SIG-M5 (cell line): ENCODE measurements at places on chromosomes 5 and 9.

DNA sequence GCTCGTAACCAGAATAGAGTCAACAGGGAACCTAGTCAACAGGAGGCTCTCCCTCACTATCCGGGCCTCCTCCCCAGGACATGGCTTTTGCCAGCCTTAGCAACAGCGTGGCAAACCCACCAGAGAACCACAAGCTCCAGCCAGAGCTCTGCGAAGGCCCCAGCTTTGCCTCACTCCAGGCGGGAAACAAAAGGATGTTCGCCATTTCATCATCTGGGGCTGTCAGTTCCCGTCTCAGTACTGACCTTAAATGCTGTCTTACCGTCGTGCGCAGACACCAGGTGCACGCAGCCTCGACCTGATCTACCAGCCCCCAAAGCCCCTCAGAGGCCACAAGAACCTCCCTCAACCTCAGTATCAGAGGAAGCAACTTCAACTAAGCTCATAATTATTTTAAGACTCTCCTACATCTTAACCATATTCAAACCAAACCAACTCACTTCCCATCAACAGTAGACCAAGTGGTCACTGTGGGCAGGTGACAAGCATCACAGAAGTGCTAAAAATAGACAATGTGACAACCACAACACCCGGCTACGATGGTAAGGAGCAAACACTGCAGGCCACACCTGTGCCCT lies 71.4 kb downstream of the SEMA4D start:
- no peak for DNase-seq

- DNase-seq = no peak
These were observed 12.4 kb upstream of the CXXC5 start for GRCh38 chr5:139635606-139636206.

- DNase-seq = no peak
These were observed 186.2 kb downstream of the SNX18 start for GRCh38 chr5:54703565-54704255.

- DNase-seq = no peak
These were observed 54.1 kb downstream of the GDA start for GRCh38 chr9:72203205-72203803.

DNA sequence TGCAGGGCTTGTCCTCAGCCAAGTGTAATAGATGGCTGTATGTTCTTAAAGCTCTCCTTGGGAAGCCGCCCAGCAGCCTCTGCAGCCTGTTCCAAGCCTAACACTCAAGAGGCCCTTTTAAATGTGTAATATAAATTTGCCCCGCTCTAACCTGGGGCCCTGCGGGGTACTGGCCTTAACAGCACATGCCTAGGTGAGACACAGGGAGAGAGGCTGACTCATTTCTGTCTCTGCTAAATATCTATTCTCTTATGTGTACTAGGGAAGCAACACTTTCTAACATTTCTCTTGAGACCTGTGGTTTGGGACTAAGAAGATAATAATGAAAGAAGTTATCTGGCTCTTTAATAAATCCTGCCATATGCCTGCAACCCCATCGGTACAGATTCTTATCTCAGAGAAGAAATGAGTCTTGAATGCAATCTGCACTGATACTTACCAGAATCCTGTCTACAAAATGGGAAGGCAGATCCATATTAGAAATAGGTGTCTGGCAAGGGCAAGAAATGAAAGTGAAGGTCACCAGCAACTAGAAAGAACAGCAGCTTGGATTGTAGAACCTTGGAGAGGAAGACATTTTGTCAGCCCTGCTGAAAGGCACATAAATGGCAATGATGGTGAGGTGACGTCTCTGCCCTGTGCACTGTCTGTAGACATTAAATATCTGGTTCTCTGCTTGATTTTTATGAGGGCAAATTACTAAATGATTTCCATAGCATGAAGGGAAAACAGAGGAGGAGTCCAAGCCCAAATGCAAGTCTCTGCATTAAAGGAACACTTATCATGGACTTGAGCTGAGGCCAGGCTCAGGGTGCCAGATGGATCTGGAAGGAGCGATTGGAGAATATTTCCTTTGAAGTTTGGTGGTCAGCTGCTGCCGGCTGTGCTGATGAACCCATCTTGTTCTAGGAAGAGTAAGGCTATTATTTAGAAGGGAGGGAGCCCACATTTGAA lies 14.5 kb upstream of the TGFBI start:
- no peak for DNase-seq

- no peak for DNase-seq
These were observed 43.2 kb downstream of the BARX1 start for GRCh38 chr9:93911801-93912554.

DNA sequence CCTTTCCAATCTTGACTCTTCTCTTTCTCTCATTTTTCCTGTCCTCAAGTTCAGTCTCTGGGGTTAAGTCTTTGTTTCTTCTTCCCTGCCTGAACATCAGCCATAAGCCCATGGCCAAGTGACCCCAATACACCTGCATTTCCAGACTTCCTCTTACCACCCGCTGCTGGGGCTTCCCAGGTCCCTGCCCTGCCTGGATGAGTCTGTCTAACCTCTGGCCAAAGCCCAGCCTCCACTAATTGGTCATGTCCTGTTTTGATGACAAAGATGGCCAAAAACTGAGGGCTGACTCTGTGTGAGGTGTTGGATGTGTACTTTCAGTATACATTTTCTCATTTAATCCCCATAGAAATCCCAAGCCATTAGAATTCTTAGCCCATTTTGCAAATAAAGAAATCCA lies 47.3 kb downstream of the SH3TC2 start:
- no peak for DNase-seq

DNA sequence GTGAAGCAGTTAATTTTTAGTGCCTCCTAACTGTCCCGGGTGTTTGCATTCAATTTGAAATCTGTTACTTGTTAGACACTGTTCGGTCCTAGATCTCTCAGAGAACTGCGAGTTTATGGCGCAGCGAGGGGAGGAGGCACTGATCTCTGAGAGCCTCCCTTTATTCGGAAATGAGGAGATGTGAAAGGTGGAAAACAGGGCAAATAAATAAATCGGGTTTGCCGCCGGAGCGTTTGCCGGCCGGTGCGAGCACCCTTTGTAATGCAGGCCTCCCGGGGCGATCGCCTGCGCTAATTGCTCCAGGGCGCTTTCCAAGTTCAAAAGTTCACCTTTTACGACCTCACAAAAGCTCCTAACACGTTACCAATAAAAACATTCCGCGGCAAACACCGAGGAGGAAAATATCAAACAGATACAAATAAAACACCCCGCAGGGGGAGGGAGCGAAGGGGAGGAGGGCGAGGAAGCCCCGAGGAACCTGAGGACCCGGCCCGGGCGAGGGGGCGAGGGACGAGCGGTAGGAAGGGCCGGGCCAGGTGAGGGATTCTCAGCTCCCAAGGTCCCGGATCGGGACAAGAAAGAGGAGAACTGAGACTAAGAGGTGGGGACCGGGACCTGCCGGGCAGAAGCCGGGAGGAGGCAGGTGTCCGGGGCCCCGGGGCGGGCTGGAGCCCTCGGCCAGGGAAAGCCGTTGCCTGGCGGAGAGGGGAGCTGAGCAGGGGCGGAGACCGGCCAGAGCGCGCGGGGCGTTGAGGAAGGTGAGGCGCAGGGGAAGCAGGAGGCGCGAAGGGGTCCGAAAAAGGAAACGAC lies 1.4 kb downstream of the NR6A1 start:
- DNase-seq = no peak

DNA sequence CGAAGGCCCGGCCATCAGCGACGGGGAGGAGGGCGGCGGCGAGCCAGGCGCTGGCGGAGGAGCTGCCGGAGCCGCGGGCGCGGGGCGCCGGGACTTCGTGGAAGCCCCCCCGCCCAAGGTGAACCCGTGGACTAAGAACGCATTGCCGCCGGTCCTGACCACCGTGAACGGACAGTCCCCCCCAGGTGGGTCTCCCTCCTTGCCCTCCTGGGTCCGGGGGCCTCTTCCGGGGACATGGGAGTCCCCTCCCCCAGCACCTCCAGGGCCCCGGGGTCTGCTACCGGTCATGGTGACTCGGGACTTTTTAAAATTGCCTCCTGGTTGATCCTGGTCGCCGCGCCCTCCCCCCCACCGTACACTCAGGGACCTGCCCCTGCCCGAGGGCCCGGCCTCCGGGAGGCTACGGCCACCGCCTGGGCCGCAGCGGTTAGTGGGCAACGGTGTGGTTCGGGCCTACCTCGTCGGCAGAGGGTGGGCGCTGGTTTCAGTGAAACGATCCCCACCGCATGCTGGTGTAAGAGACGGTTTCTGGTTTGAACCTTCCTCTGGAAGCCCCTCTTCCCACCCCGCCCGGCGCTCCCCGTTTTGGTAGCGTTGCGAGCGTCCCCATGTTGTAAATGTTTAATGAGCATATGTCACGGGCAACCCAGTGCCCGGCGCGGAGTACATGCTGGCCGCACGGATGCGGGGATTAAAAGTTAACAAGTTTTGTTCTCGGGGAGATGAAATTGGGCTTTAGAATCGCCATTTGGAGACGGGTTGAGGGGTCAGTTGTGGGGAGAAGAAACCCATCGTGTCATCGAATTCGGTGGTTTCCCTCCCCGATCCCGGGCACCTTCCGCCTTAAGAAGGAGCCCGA lies 1.1 kb downstream of the LARP1 start:
- DNase-seq = no peak

- no peak for DNase-seq
These were observed 173.1 kb downstream of the AOPEP start for GRCh38 chr9:94899464-94900221.

DNA sequence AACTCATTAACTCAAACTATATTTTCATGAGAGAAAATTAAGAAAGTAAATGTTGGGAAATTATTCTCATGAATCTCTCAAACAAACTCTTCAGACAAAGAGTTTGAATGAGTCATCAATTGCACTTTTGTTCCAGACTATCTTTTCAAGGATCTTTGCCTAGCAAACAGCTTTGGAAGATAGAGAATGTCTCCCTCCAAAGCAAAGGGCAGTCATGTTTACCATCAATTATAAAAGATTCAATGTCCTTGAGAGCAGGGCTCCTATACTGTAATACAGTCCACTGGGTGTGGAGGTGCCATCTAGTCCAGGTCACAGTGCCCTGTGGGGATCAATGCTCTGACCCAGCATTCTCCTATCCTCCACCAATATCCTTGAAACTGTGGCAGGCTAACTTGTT lies 1429.3 kb downstream of the EFNA5 start:
- no peak for DNase-seq

DNA sequence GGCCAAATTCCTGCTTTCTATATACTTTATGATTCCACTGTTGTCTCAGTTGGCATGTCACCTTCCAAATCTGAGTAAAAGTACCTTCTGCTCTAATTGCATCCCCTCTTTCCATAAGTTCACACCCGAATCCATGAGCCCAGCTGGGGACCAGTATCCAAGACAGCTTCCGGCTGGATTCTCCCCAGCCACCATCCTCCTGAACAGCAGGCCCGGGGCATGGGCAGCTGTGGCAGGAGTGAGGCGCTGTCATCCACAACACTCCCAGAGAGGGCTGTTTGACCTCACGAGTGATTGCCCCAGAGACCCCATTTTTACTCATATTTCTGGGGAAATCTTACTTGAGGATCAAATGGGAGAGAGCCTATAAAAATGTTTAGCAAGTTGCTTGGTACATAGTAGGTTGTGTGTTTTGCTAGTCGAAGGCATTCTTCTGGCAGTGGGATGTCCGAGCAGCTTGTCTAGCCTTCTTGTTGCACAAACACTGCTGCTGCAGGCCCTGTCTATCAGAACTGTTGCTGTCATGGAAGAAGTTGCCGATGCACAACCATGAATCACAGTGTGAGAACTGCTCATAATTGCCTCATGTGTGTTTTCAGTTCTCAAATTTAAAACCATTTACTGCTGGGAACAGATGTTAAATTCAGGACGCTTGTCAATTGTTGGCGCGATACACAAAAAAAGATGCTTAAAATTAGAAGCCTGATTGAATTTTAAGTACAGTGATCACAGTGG lies 93.8 kb downstream of the HSPA4 start:
- no peak for DNase-seq

GRCh38 chr5:14110680-14111079 lies 32.5 kb upstream of the TRIO start:
- no peak for DNase-seq

GRCh38 chr5:151961557-151961956 lies 36.9 kb upstream of the GLRA1 start:
- no peak for DNase-seq

DNA sequence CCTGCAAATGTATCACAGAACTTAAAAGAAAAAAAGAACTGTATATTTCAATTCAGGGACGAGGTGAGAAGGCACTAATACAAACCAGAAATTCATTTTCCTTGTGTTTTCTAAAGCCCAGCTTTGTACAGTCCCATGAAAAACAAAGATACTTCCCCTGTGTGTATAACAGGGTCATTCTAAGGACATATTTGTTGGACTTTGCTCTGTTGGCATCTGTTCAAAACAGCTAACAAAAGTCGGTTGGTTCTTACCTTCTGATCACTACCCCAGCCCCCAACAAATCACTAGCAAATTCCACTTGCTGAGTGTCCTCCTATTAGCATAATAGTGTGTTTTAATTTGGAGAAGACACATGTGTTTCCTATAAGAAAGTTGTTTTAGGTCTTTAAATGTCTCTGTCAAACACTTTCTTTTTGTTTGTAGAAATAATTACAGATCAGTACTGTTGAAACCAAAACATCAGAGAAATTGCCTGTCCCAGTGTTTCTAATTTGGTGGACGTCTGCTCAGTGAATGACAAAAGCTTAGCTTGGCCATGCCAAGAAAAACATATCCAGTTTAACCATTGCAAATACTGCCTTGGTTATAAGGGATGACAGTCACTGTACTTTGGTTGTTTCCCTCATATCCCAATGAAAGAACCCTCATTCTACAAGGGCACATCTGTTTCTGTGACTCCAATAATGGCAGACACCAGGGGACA lies 480.5 kb downstream of the EBF1 start:
- no peak for DNase-seq

- DNase-seq = no peak
These were observed 3.4 kb downstream of the PDLIM4 start for GRCh38 chr5:132260714-132261551.

DNA sequence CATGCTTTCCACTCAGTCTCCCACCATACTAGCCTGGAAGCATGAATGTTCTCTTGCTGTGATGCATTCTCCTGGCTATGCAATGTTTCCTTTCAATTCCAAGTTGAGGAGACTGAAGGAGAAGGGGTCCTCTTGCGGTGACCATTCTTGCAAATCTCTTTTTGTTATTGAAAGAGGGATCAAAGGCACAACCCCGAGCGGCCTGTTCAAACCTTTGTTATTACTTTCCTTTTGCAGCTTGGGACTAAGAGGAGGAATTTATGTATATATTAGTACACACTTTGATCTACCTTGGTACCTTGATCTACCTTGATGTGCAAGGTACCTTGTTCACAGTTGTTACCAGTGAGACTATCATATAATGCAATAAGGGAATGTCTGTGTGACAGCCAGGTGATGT lies 147.3 kb downstream of the KCTD16 start:
- no peak for DNase-seq

- no peak for DNase-seq
These were observed 46.0 kb downstream of the ACTBL2 start for GRCh38 chr5:57436586-57436985.

DNA sequence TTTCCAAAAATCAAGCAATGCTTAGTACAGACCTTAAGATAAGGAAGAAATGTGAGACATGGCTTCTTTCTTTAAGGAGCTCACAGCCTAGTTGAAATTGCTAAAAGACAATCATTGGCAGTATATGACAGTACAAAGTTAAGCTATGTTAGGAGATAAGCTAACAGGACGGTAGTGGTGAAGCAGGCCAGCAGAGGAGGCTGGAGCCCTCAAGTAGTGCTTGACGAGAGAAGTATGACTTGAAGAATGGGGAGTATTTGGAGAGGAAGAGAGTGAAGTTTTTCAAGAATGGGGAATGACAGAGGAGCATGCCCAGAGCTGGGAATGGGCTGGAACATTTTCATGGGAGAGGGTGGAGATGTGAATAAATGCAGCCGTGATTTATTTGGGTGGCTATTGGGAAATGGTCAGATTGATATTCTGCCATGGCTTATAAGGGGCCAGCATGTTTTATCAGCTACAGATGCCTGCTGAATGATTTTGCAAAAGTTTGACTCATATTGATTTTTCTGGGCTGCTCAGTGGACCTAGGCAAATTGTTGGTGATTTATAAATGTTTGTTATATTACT lies 43.7 kb downstream of the LURAP1L start:
- DNase-seq = no peak
